ENCODE measurements at places on chromosomes 16 and 17.

DNA sequence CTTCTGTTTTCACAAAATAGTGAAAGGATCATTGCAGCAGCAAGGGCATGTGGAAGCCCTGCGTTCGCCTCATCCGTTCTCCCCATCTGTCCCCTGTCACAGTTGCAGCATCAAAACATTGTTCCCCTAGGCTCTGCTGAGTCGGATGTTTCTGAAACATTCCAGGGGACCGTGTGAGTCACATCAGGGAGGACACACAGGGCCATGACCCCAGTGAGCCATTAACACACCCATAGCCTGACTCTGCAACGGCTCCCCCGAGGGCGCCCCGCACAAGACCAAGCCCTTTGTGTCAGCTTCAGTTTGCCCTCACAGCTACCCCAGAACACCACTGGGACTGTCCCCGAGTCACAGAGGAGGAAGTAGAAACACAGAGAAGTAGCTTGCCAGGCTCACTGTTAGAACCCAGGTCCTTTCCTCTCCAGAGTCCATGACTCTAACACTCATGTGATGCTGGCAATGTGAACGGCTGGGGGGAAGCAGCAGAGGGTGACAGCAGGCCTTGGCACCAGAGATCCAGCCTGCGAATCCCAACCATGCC lies 63.3 kb upstream of the HSBP1 start:
- DNase-seq, result no peak

- no peak for DNase-seq
Measured at GRCh38 chr17:6506679-6507231, 49.6 kb downstream of the PITPNM3 start.

DNA sequence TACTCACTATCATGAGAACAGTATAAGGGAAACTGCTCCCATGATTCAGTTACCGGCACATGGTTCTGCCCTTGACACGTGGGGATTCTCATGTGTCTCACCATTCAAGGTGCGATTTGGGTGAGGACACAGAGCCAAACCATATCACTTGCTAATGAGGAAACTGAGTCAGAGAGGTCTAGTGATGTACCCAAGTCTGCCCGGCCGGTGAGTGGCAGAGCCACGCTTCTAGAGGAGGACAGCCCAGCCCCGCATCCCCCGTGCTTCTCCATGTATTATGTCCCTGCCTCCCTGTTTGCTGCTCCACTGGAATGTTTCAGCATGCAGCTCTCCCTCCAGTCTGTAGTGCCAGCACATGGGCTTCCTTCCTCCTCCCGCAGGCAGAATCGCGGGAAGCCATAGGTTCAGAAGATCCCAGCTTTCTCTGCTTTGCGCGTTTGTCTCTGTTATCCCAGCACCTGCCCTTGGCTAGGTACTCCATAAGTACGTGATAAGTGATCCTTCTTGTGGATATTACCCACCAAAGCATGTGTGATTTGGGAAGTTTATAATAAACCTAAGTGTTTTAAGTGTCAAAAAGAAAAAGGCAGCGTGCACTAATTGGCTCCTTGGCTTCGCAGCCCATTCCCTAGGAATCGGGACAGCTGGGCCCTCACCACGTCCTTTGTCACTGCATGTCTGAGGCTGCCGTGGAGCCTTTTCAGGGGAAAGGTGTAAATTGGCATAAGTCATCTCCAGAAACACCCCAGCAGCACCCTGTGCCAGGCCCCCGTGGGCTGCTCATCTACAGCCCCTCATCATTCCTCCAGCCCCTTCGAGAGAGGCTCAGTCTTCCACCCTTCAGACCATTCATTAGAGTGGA lies 103.8 kb downstream of the CLEC16A start:
- DNase-seq, result no peak

- no peak for DNase-seq
Measured at GRCh38 chr17:15432807-15433611, 34.4 kb downstream of the CDRT4 start.

DNA sequence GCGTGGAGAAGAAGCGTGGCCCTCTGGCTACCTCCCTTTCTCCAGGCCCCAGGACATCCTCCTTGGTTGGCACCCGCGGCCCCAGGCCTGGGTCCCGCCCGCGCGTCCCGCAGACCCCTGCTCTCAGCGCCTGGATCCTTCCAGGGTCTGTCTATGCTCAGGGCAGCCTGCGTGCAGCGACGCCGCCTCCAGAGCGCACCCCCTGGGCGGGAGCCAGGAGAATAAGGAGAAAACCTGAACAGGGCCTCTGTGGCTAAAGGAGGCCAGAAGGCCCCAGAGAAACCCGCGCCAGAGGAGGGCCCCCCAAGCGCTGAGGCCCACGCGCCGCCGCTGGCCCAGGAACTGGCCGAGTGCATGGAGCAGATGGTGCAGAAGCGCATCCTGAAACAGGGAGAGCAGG lies 40.4 kb upstream of the DNAJA2 start:
- no peak for DNase-seq

- no peak for DNase-seq
Measured at GRCh38 chr17:81090361-81091136, 55.6 kb downstream of the BAIAP2 start.

DNA sequence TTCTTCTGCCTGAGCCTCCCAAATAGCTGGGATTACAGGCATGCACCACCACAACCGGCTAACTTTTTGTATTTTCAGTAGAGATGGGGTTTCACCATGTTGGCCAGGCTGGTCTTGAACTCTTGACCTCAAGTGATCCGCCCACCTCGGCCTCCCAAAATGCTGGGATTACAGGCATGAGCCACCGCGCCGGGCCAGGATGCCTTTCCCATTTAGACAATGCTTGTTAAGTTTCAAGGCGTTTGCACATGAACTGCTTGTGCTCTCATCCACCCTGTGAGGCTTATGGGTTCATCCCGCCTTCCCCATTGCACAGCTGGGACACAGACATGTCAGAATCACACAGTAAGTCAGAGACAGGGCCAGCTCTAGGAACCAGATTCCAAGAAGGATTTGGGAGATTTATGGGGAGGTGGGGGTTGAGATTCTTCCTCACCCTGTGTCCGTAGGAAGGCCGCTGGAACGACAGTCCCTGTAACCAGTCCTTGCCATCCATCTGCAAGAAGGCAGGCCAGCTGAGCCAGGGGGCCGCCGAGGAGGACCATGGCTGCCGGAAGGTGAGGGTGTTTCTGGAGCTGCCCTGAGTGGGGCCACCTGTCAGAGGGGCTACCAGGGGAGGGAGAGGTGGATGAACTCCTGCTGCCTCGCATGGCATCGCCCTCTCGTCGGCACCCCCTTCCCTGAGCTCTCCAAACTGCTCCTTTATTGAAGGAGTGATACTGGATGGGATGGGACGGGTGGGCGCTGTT lies 46.3 kb downstream of the MRC2 start:
- DNase-seq, result no peak

DNA sequence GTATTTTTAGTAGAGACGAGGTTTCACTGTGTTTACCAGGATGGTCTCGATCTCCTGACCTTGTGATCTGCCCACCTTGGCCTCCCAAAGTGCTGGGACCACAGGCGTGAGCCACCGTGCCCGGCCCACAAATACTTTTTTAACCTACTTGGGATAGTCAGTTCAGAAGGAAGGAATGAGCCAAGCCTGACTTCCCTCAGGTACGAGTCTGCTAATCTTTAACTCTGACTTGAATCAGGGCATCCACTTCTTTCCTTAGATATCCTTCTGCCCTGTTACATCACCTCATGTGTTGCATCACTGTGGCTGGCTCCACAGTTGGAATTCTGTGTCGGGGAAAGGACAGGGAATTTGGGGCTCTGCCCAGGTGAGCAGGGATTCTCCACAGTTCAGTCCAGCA lies 120.8 kb downstream of the MSI2 start:
- DNase-seq, result no peak

GRCh38 chr17:74842599-74843351 lies 16.9 kb downstream of the GRIN2C start:
- DNase-seq, result no peak

All from NCI-H187 (cell line).